Foreskin melanocyte (primary cell): ENCODE measurements at places on chromosomes 2 and 18.

DNA sequence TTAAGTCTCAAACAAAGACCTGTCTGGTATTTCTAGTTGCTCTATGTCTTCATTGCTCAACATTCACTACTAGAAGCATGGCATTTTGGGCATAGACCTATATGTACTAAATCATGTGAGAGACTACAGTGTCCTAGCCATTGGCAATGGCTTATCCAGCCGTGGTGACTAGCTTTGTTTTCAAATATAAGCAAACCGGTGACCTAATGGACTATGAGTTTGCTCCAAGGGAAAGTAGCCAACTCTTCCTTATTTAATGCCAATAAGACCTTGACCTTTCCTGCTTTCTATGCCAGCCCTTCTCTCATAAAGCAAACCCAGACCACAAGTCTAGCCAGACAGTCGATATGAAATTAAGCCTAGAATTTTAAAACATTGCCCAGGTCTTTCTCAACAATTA, 113.7 kb upstream of the CREB1 start:
- no peak for DNase-seq

DNA sequence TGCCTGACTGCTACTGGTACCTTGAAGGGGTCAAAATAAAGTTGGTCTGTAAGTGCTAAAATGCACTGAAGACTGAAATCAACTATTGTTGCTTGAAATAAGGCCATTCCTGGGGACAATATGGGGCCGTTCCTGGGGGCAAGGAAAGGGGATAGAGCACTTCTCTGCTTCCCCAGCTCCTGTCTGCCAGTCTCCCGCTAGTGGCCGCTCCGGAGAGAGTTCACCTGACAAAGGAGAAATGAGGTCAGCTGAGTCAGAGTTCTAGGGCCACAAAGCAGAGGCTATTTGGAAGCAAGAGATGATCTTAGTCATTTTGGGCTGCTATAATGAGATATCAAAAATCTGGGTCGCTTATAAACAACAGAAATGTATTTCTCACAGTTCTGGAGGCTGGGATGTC, 345.9 kb downstream of the TSN start:
- DNase-seq = no peak

GRCh38 chr18:5879479-5879882, 15.8 kb downstream of the TMEM200C start:
- DNase-seq = peak; percentile 28

DNA sequence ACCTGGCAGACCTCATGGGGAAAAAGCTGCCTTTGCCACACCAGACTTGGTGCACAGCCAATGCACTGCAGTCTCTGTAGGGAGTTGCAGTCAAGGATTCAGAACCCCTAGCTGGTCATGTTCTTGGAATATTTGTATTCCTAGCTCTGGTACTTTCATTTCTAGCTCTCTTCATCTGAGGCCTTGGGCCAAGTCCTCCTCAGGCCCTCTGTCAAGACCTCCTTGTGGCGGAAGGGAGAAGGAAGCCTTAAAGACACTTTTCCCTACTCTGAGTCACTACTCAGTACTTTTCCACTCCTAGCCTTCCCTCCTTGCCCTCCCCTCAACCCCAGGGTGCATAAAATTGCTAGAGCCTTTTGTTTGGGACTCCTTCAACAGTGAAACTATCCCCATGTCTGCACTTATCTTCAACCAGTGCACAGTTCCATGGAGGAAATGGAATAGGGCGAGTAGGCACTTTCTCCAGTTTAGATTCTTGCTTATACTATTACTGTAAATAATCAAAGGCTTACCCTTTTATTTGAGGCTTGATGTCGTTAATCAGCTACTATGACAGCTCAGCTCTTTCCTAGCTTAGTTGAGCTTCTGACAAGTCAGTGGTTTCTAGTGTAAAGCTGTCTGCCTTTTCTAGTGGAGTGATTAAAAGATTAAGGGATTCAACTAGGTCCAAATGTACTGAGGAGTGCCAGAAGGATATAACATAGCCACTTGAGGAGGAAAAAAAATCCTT, 15.8 kb downstream of the M1AP start:
- DNase-seq = peak; percentile 71

DNA sequence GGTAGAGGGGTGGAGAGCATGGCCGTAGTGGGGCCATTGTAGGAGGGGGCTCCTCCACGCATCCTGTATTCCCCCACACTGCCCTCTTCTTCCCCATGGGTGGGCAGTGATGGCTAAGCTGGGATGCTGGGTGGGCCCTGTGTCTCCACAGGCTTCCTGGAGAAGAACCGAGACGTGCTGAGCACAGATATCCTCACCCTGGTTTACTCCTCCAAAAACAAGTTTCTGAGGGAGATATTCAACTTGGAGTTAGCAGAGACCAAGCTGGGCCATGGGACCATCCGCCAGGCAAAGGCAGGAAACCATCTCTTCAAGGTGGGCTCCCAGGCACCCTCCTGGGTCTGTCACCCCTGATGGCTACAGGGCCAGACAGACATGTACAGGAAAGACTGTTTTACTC, 52.8 kb downstream of the MYO7B start:
- no peak for DNase-seq

- no peak for DNase-seq
Observed at GRCh38 chr2:39991298-39991697, 212.2 kb upstream of the THUMPD2 start.

- no peak for DNase-seq
Observed at GRCh38 chr2:173358616-173359015, 3.9 kb downstream of the CDCA7 start.

DNA sequence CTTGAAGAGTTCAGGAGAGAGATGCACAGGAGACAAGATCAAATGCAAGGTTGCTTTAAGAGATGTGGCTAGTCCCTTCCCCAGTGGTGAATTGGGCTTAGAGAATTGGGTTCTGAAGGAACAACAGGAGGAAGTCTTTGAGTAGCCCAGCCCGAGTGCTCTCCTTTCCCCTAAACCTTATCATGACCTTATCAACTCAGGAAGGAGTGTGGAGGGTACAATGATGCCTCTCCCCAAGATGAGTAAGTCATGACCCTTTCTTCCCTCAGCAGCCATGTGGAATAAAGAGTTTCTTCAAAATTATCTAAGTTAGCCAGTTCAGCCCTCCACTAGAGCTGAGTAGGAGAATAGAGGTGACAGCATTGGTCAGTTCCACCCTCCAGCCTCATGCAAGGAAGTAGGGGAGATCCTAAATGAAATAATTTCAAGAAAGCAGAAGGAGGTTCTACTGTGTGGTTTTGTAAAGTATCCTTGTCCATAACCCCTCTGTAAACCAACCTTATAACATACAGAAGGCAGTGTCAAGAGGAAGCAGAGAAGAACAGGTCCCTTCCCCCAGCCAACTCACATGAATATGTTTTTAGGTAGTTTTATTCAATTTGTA, 88.4 kb downstream of the ARHGAP15 start:
- no peak for DNase-seq

- no peak for DNase-seq
Observed at GRCh38 chr2:196592331-196592910, 47.1 kb upstream of the CCDC150 start.

DNA sequence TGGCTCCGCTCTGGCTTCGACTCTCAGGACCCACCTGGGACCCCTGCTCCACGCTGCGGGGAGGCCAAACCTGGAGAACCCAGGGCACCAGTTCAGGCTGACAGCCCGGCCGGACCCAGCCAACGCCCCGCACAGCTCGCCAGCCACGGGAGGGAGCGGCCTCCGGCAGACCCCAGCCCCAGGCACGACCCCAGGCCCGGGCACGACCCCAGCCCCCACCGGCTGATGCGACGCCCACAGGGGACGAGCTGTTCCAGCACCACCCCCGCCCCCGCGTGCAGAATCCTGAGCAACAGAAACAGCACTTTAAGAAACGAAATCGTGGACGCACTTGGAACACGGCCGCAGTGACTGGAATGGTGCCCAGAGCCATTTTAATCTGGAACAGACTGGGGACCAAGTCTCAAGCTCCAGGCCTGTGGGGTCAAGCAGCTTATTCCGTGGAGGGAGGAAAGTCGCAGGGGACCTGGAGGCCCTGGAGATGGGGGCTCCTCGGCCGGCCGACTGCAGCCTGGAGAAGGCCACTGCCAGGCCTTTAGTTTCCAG, 74.2 kb downstream of the MBP start:
- DNase-seq = no peak
